Cortex of kidney (tissue), 1 donor: ENCODE measurements at places on chromosomes 7 and 10.

DNA sequence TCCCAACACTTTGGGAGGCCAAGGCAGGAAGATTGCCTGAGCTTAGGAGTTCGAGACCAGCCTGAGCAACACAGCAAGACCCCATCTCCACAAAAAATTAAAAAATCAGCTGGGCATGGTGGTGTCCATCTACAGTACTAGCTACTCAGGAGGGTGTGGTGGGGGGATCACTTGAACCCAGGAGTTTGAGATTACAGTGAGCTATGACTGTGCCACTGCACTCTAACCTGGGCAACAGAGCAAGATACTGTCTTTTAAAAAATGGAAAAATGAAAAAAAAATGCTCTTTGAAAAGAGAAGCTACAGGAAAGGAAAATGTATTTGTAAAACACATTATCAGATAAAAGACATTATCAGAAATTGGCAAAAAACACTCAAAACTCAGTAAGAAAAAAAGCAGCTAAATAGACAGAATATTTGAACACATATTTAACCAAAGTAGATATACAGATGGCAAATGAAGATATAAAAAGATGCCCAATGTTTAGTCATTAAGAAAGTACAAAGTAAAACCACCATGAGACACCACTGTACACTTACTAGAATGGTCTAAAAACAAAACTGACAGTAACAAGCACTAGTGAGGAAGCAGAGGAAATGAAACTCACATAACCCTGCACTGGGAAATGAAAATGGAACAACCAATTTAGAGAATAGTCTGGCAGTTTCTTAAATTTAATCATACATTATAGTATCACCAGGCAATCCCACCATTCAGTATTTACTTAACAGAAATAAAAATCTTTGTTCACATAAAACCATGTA is 40.5 kb downstream of the NRBF2 start:
- no peak for DNase-seq

DNA sequence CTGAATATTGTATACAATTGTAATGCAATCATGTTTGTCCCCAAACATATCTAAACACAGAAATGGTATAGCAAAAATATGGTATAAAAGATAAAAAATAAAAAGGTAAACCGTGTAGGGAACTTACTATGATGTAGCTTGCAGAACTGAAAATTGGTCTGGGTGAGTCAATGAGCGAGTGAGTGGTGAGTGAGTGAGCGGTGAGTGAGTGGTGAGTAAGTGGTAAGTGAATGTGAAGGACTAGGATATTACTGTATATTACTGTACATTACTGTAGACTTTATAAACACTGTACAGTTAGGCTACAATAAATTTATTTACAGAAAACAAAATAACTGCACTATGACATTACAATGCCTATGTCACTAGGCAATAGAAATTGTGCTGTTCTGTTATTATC is 1163.2 kb upstream of the SORCS1 start:
- DNase-seq: no peak

- no peak for DNase-seq
These were observed 5.3 kb downstream of the LAMB4 start for GRCh38 chr7:108124820-108125219.

DNA sequence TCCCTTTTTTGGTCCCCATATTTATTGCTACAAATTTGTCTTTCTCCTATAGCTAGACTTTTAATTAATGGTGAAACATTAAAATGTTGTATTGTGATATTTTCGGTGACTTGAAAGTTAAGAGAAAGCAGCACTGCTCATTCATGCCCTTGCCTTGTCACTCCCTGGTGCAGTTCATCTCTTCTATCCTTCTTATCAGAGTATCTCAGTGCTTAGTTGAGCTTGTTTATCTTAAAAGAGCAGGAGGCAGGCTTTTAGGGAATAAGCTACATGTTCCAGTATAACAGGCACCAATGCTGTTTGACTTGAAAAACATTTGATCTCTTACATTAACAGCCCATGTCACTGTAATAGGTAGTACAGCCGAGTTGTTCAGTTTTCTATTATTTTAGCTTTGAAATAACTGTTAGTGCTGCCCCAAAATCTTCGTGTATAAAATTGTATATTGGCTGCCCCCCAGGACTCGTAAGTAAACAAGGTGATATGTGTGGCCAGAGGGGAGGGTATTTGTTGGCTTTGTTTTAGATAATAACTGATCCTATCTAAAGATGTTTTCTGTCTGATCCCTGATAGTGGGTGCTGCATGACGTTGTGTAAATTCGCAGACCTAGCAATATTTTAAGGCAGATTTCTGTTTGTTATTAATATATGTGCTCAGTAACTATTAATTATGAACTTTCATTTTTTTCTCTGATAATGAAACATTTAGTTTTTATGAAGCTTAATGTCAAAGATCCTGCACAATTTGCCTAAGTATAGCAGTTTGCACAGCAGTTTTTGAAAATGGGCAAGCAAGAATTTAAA is 96.5 kb downstream of the BTRC start:
- no peak for DNase-seq

GRCh38 chr10:30190577-30191552 is 131.5 kb upstream of the JCAD start:
- no peak for DNase-seq
